ENCODE measurements at places on chromosomes 3 and 15.

DNA sequence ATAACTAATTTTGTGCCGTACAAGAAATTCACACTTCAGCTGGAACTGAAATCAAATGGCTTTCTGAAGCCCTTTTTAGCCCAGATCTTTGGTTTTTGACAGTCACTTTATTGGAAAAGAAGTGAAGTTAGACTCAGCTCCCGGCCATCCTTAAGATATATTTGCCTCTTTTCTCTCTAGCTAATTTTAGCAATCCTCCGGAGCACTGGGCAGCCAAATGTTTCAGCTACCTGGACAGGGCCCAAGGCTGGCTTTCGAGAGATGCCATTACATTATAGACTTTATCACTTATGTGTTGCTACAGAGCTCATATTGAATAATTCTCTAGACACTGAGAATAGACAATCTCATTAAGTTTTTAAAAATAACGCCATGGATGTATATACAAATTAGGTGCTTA, 28.5 kb upstream of the RPL39L start:
- DNase-seq = no peak

DNA sequence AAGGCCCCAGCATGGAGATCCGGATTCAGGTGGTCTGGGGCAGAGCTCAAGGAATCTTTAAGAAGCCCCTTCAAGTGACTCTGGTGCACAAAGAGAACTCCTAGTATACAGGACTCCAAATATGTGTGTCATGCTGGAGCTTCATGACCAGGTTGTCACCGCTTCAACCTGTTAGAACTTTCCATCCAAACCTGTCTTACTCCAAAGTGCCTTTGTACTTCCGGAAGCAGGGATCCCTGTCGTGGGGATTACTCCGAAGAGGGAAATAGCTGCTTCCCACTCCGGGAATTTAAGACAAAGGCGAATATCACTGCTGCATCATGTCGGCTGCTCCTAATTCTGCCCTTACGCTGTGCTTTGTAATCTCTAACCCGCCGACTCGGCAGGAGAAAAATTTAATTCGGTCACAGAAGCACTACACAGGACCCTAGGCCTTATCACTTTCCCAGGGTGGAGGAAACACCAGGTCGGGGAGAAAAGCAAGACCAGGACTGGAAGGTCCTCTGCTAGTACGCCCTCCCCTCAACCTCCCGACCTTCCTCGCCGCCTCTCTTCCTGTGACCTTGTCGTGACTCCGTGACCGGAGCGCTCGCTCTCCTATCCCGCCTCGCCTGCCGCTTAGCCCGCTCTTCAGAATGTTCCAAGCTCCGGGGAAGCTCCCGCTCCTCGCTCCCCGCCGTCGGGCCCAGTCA, 730 bp downstream of the HIGD1A start:
- no peak for DNase-seq

DNA sequence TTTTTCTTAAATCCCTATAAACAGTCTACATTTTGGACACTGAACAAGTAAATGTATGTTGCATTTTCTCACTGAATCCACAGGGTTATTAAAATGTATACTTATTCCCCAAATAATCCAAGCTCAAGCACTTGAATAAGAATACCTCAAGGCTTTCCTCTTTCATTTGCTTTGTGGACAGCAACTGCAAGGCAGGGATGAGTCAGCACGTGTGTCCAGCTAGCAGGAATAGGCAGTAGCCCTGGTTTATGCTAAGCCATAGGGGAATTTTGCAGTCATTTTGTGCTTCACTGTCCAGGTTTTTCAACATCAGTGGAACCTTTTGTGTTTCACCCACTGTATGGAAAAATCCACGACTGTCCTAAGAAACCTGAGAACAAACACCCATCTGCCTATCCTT, 96.7 kb upstream of the KCNMB2 start:
- no peak for DNase-seq

GRCh38 chr3:99647081-99647480, 8.7 kb downstream of the COL8A1 start:
- DNase-seq = no peak

DNA sequence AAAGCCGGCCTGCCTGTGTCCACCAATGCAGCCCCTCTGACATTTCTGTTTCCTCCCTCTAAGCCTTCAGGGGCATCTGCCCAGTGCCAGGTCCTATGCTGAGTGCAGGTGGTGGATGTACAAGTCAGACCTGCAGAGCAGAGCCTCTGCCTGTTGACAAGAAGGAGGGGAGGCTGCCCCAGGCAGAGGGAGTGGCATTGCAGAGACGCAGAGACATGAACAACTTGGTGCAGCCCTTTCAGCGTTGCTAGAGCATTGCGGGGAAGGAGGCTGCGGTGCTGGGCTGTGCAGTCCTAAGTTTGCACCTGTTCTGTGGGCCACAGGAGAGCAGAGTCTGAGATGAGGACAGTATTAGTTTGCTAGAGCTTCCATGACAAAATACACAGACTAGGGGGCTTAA, 65.2 kb downstream of the LSM3 start:
- no peak for DNase-seq

GRCh38 chr15:86446253-86446640, 366.6 kb downstream of the AGBL1 start:
- no peak for DNase-seq

DNA sequence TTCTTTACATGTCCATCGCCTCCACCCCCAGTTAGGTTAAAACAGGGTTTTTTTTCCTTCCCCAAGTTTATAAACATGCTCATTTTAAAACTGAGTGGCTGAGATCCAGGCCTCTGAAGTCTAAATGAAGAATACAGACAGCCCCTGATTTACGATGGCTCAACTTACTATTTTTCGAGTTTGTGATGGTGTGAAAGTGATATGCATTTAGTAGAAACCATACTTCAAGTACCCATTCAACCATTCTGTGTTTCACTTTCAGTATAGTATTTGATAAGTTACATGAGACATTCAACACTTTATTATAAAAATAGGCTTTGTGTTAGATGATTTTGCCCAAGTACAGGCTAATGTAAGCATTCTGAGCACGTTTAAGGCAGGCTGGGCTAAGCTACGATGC, 30.5 kb upstream of the GNB5 start:
- DNase-seq = no peak

GRCh38 chr3:72768936-72769335, 79.3 kb downstream of the SHQ1 start:
- no peak for DNase-seq

DNA sequence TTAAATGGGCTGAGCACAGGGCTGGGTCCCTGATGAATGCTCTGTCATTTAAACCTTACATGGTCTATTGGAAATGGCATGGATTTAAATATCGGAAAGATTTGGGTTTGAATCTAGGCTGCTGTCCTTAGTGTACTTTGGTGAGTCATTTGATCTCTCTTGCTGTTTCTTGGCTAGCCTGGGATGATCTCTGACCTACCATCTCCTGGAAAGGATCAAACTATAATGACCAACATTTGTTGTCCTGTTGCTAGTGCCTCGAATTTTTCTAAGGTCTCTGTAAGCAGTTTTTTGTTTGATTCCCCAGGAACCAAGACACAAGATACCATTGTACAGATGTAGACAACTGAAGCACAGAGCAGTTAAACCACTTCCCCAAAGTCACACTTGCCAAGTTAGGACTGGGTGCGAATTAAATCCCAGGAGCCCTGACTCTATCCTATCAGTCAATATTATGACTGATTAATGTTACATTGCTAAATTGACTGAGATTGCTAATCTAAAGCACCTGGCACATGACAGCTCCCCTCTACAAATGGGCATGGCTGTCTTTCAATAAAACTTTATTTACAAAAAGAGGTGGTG, 244.9 kb upstream of the MCTP2 start:
- no peak for DNase-seq

DNA sequence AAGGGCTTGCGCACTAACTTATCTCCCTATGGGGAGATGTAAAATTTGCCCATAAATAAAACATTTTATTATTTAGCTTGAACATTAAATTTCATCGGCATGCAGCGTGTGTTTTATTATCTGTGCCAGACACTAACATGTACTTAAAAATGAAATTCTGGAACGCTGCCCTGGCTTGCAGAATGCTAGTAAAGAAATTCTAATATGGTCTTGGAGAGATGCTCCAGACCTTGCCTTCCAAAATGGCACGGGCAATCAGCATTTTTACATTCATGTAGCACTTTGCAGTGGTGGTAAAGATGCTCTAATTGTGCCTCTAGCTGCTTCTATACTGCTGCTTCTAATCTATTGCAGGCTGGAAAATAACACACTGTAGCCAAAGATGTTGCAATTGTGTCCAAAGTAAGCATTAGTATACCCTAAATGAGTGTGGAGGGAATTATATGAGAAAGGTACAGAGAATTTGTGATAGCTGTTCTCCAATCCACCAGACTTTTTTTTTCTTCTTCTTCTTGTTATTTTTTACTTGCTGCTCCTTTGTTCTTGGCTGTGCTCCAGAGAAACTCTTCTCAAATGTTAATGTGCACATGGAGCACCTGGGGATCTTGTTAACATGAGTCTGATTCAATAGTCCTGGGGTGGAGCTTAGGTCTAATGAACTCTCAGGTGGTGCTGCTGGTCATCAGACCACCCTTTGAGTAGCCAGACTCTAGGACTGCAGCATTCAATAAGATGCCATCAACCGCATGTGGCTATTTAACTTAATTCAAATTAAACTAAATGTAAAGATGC, 47.3 kb downstream of the CRABP1 start:
- no peak for DNase-seq

DNA sequence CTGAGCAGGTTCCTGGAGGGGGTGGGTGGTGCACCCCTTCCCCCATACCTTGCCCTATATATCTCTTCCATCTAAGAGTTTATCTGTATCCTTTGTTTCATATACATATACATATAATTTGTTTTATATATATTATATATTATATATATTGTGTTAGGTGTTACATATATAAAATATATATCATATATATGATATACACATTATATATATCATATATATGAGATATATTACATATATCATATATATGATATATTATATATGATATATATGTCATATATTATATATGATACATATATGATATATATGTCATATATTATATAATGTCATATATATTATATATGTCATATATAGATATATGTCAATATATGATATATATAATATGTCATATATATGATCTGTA, 31.1 kb downstream of the EXD1 start:
- DNase-seq = no peak

- DNase-seq = no peak
Observed at GRCh38 chr3:30621576-30621975, 15.2 kb downstream of the TGFBR2 start.

DNA sequence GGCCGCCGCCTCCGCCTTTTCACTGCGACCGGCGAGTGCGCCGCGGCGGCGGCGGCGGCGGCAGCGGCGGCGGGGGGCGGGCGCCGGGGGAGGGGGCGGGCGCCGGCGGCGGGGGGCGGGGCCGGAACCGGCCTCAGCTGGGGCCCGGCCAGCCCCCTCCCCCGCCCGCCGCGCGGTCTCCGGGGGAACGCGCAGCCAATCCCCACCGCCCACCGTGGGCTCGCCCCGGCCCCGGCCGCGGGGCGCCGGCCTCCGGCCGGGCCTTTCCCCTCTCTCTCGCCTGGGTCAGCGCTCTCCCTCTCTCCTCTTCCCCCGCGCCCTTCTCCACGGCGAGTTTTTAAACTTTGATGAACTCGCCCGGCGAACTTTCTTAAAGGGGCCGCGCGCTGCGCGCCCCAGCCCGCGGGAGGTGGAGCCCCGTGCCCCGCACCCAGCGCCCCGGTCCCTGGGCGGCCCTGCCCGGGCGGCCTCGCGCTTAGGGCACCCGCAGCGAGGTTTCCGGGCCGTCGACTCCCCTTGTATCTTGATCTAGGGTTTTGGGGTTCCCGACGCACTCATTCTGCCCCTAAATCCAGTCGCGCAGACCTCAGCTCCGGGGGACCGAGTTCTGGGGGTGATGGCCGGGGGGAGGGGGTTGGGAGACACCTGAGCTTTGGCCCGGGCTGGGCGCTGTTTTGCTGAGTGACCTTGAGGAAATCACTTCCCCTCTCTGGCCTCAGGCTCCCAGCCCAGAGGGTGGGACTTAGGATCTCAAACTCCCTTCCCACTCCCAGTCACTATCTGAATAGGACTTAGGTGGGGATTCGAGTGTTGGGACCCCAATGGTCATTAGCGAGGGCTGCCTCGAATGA, at the start of gene RBPMS2:
RBPMS2 (minus strand) TSS at position 39 of the 851 bp plus-strand sequence. CDS start 270 bp downstream, outside the sequence.
- DNase-seq = no peak

- no peak for DNase-seq
Observed at GRCh38 chr15:83207009-83207659, 489 bp downstream of the HDGFL3 start.

DNA sequence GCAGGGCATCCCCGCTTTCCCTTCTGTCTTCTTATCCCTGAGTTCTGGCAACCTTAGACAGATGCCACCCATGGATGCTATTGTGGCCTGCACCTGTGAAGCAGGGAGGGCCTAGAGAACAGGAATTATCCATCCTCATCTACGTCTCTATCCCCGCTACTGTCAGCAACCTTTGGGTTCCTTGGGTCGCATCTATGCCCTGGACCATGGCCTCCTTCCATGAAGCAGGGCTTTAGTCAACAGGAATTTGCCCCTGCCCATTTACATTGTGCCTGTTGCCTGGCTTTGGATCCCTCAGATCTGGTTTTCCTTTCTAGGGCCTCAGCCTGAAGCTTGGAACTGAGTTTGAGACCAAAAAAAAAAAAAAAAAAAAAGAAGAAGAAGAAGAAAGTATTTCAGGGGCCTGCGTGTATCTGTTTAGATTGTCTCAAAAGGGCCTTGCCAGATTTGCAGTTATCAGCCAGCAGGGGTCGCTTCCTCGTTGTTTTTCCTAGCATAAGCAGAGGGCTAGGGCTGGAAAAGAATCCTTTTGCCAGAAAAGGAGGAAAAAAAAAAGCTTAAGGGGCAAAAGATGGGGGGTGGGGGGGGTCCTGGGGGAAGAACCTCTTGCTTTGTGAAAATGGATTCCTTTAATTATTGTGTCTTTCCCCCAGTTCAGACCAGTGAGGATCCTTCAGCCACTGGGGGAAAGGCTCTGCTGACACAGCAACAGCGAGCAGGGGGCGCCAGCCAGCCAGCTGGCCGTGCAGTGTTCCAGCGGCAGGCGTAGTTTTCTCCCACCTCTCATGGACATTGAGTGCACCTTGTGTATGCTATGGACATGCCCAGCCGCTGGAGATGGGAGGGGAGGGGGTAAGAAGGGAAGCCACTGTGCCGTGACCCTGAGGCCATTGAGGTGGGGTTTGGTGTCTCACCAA, 65.7 kb upstream of the ALDH1L1 start:
- no peak for DNase-seq
